CD4-positive, alpha-beta T cell treated with Interleukin-2 at 100 ng/mL for 4 hours (primary cell): ENCODE measurements at places on chromosomes 11 and 22.

DNA sequence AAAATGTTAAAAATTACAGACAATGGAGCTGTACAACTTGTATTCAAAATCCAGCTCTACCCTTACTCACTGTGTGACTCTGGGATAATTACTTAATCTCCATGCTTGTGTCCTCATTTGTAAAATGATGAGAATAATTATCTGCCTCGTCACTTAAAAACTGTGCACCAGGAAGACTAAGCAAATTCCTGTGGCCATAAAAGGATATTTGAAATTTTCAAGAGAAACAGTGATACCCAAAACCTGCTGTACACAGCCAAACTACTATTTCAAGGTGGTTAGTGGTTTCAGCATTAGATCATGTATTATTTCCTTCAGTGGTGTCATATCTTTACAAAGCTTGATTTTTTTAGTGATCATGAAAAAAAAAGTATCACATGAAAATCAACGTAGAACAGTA, 136.9 kb downstream of the METTL15 start:
- DNase-seq = no peak

DNA sequence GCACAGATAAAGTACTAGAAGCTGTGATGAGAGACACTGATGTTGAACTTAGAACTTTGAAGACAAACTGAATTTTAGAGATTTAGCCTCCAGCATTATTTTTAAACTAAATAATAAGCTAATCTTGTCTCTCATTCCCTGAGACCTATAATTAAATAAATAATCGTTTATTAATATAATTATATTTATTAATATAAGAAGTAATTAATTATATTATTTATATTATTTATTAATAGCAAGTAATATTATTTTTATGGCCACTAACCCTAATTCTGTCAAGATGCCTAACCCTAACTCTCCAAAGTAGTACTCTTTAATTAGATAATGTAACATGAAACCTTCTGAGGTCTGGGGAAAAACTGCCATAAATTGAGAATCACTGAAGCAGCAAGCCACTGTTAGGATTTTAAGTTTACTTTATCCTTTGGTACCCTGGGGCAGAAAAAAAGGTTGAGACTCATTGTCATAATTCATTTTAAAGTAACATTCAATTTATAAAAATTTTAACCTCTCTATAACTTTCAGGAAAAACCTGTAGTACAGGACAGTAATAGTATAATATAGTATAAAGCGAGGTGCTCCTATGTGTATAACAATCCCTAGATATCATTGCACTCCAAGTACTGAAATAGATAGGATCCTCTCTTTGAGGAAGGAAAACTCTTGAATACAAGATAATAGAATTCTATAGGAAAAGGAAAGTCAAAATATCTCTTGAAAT, 85.4 kb downstream of the TTC28 start:
- DNase-seq = no peak

- DNase-seq = no peak
These were observed 50.3 kb downstream of the AMBRA1 start for GRCh38 chr11:46543564-46543963.

DNA sequence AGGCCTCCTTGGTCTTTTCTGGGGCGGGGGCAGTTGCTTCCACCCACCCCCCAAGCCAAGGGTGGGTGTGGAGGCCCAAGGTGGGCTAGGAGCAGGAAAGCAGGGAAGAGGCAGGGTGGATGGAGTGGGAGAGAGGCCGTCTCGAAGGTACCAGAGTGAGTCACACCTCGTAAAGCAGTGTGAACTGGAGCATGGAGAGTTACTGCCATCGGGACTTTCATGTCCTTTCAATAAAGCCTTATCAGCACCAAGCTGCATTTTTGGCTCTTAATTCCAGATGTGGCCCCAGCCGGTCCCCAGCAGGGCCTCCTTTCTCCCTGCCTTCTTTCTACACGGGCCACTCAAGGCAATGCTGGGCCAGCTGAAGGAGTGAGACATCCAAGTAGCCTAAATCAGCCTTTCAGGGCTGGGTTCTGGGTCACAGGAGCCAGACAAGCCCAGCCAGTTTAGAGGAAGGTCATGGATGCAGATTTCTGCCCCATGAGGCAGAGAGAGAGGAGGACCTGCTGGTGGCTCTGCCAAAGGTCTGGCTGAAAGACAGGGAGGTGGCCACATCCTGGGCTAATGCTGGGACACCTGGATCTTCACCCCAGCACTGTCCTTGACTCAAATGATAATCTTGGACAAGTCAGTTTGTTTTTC, 59.0 kb upstream of the CD82 start:
- DNase-seq = no peak

DNA sequence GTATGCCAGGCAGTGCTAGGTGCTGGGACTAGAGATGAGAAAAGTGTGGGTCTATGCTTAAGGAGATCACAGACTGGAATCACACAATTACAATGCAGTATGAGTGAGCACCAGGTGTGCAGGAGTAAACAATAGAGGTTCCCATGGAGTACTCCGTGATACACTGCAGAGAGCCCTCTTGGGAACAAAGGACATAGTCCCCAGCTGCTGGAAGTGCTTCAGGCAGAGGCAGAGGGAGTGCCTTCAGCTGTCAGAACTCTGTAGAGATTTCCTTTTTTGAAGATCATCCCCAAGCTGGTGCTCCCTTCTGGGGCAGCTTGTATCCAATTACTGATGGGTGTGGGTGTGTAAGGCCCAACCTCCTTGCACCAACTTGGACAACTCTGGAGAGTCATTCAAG, 143.5 kb upstream of the PLET1 start:
- no peak for DNase-seq

DNA sequence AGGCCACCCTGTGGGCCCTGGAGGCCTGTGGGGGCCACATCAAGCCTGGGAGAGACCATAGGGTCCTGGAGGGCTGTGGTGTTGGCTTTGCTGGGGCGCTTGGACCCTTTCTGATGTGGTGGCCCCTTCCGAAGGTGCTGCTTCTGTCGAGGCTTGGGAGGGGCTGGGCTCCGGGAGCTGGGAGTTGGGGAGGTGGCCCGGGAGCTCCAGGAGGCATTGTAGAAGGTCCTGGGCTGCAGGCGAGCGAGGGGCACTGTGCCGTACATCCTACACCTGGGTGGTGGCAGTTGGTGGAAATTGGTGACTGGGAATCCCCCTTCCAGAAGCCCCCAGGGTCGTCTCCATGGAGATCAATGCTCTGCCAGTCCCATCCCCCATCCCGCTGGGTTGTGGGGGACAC, 2.6 kb downstream of the PLA2G3 start:
- no peak for DNase-seq

DNA sequence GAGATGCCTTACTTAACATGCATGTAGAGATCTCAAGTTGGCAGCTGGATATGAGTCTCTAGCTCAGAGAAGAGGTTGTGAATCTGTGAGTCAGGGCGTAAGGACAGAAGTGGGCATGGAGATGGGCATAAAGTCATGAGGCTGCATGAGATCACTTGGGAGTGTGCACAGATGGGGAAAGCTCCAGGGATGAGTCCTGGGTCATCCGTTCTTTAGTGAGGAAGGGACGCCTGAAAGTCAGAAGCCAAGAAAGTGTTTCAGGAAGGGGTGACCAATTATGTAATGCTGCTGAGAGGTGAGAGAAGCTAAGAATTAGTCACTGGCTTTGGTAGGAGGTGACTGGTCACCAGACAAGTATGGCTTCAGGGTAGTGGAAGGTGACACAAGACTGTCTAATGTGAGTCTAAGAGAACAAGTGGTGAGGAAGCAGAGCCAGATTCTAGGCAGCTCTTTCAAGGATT, 6.7 kb downstream of the ACP2 start:
- DNase-seq = no peak

GRCh38 chr22:39612811-39613548, 42.4 kb downstream of the CACNA1I start:
- peak; percentile 73 for DNase-seq

- no peak for DNase-seq
These were observed 24.4 kb upstream of the FSHB start for GRCh38 chr11:30206249-30206996.

DNA sequence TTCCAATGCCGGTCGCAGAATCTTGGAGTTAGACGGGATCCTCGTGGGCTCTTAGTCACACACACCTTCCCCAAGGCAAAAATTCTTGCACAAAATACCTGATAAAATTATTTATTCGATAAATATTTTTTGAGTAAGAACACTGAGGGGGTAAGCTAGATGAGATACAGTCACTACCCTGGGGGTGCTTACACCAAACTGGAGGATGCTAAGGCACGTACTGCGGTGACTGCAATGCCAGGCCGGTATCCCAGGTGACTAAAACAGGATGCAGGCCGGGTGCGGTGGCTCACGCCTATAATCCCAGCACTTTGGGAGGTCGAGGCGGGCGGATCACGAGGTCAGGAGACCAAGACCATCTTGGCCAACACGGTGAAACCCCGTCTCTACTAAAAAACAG, 1.7 kb upstream of the MRTFA start:
- no peak for DNase-seq

- DNase-seq = no peak
These were observed 15.8 kb upstream of the PKNOX2 start for GRCh38 chr11:125148743-125149142.

GRCh38 chr22:37376643-37377042, 50.6 kb downstream of the ELFN2 start:
- DNase-seq = no peak

- no peak for DNase-seq
These were observed 90.1 kb downstream of the TYR start for GRCh38 chr11:89267660-89268302.

- DNase-seq = peak; percentile 61
These were observed 714 bp downstream of the SDF2L1 start for GRCh38 chr22:21642584-21643448.

DNA sequence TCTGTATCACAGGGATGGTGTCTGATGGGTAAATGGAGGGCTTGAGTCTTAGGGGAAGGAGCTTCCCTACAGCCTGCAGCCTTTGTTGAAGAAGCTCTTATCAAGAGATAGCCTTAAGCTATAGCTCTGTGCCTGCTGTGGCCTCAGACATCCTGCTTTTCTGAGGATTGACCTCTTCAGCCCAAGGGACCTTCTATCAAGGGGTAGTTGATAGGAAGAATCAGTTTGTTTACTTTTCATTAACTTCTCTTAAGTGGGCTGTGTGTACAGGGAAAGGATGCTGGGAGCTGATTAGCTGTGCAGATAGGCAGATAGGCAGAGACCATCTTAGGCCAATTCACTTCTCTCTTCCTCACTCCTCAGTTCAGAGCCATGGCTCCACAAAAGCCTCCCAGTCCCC, 151.8 kb upstream of the CADM1 start:
- no peak for DNase-seq

DNA sequence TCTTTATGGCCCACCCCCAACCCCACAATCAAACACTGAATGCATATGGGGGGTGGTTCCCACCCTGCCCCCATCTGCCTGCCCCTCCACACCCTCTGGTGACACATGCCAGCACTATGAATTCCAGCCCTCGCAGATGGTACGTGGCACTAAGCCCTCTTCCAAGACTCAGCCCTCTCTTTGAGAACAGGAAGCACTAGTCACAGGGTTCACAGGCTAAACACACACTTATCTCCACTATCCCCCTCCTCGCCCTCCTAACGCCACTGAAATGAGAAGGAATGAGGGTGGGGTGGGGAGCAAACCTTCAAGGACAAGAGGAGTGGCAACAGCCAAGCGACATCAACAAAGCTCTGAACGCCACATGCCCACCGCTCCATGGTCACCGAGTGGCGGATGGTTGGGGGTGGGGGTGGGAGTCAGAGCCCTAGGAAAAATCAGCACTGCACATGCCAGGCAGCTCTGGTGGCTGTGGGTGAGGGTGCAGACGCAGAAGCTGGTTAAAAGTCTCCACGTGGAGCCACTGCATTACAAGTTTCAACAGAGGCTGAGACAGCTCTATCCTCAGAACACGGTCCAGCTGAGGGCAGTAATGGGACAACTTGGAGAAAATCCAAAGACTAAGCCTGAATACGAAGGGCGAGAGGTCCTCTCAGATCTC, 33.6 kb downstream of the TMEM184B start:
- DNase-seq = no peak

GRCh38 chr22:24379536-24379935, 47.9 kb upstream of the ADORA2A start:
- peak; percentile 8 for DNase-seq

GRCh38 chr22:21587803-21588611, 20.5 kb downstream of the UBE2L3 start:
- DNase-seq = peak; percentile 21

DNA sequence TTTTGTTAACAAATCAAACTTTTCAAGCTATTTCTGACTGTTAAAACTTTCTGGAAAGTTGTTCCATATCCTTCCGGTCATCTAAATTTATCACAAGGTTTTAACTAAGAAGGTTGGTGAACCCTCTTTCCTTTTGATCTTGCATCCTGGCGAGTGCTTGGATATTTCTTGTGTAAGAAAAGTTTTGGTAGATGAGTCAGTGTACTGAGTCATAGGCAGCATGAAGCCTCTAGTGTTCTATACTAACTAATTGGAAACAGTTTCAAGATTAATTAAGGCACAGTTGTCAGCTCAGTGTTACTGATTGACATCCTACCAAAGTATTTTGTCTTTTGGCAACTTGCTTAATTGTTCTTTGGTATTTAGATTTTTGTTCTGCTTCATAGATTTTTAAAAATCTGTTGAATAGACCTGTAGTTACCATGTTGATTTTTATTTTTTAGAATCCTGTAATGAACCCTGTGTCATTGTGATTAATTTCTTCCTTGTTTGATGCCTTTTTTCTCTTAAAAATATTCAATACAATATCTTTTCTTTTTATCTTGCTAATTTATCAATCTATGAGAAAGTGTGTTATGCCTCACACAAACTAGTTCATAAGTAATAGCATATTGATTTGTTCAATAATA, 38.0 kb downstream of the METTL15 start:
- DNase-seq = no peak

DNA sequence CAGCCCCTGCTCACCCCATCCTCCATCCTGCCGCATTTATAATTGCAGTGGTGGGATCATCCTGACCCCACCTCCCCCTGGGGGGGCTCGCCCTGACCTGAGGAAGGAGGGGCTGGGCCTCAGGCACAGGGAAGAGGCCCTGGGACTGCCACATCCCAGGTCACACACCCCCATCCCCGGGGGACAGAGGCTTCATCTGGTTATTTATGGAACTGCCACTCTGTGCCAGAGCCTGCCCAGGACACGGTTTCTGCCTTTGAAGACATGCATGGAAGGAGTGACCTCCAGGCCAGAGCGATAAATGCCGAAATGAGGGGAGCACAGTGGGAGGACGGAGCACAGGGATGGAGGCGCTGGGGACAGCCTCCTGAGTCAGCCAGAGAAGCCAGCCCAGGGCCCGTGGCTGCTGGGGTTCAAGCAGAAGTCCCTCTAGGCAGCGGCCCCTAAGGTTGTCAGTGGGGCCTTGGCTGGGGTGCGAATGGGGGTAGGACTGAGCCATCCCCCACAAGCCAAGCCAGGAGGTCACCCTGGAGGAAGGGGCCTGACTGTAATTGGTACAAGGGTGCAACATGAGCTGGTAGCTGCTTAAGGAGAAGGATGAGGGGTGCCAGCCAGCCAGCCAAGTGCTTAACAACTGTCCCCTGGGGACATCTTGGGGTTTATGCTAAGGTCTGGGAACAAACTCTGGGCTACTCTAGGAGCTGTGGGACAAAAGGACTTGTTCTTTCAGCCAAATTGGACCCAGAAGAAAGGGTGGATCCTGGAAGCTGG, 51.4 kb upstream of the SHISAL1 start:
- DNase-seq = no peak

GRCh38 chr11:70159627-70160570, 43.2 kb upstream of the FADD start:
- no peak for DNase-seq
